Activated T-cell treated with anti-CD3 and anti-CD28 coated beads, Interleukin-2, amount 50 U/mL, for 72 hours (primary cell): ENCODE measurements at places on chromosomes 1 and 21.

DNA sequence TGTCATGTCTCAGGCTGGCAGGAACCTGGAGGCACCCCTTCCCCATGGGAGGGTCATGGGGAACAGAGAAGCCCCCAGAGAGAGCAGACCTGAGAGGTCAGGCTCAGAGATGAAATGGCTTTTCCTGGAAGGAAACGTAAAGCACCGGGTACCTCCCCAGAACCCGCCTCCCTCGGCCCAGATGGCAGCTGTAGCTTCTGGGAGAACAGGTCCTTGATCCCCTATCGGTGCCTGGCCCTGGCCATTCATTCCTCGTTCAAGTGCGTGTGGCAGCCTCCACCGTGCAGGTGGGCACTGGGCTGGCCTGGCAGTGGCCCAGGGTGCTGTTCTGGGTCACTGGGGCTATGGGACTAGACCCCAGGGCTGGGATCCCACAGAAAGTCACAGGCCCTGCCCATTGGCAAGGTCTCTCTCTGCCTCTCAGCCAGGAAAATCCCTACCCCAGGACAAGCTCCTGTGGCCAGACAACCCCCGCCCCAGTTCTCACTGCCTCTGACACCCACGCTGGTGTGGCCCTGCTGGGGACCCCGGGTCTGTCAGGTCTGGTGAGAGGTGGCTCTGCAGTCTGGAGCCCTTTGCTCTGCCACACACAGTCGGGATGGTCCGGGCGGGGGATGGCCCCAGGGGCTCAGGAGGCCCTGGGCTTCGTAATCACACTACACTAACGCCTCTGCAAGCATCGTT is 183.2 kb upstream of the VAMP3 start:
- DNase-seq = no peak

GRCh38 chr1:77697441-77697840 is 15.0 kb upstream of the ZZZ3 start:
- no peak for DNase-seq

DNA sequence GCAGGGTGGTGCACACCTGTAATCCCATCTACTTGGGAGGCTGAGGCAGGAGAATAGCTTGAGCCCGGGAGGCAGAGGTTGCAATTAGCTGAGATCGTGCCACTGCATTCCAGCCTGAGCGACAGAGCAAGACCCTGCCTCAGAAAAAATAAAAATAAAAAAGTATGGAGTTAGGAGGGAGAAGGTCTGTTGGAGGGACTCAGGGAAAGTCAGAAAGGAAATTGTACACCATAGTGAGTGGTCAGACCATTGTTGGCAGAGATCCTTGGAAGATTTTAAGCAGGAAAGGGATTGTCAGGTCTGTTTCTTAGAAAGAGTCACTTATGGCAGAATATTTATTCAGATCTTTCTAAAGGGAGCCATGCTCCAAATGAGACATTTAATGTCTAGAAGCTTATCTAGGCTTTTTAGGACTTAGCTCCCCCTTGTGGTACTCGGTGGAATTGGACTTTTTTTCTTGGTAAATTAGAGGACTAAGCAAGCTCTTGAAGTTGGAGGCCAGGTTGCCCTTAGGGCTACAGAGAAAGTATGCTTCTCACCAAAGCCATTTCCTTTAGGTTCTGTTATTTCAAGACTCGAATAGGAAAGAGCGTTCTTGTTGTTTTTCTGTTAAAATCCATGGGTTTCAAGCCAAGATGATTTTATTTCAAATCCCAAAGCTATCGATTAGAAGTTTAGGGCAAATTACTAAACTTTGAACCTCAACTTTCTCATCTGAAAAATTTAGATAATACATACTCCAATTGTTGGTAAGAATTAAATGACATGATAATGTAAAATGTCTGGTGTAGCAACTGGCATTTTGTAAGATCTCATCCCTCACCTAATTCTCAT is 16.5 kb downstream of the MIA3 start:
- DNase-seq = peak; percentile 82

DNA sequence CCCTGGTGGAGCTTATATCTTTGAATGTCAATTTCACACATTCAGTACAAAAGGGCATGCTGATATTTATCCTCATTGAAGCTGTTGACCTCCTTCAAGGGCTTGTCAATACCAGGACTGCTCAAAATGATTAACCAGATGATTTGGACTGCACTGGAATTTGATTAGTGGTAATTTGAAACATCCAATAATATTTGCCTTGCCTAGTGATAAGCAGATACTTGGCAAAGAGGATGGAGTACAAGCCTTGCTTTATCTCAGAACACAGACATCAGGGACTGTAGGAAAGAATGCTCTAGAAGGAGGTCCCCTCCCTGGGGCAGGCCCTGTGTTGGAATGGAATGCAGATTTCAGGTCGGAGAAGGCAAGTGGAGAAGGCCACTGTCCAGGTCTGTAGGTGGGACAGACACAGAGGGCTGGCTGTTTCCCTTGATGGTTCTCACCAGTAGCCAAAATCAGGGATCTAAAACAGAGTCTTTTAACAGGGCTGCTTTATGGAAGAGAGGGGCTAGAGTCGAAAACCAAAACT is 64.8 kb upstream of the ZNF648 start:
- no peak for DNase-seq

- peak; percentile 18 for DNase-seq
Observed at GRCh38 chr1:12230549-12231275, 882 bp downstream of the VPS13D start.

DNA sequence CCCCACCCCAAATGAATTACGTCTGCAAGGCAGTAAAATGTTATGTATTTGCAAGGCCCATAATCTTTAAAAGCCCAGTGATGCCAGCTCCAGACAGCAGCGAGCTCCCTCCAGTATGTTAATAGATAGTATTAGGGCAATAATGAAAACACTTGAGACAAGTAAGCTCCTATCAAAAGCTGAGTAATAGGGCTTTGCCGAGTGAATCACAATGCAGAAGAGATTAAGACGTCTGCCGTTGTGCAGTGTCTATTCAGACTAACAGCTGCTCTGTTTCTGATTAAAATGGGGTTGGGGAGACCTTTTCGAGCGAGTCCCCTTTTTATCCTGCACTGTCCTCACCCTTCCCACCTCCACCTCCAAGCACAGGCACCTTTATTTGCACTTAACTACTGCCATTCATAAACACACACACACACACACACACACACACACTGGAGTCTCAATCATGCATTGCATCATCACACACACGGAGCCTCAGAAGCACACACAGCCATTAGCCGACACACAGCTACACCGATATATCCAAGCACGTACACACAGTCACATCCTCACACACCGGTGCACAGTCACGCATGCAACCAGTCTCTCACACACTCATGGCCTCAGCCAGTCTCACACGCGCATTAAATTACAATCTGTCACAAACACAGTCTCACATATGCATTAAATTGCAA is 46.0 kb upstream of the FOXO6 start:
- no peak for DNase-seq

- DNase-seq = no peak
Observed at GRCh38 chr1:61220536-61220935, 138.2 kb downstream of the NFIA start.

- DNase-seq = no peak
Observed at GRCh38 chr1:220889333-220889732, 10.1 kb downstream of the HLX start.

GRCh38 chr1:47002211-47002610 is 21.3 kb upstream of the CYP4X1 start:
- no peak for DNase-seq

DNA sequence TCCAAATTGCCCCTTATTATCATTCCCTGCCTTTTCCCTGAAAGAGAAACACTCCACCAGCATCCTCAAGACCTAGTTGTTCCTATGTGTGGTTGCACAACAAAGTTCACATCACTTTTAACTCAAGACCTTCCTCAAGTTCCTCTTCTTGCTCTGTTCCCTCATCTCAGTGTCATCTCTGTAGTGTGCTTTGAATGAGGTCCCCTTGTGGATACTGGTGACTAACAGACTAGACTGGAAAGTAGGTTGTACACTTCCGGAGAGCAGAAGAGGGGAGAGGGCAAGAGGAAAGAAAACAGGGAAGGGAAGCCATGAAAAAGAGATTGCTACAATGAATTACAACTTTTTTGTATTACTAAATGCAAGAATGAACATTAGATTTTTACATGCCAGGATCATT is 853.8 kb downstream of the USP25 start:
- DNase-seq = no peak

- no peak for DNase-seq
Observed at GRCh38 chr21:44090325-44090724, 16.9 kb upstream of the PWP2 start.

DNA sequence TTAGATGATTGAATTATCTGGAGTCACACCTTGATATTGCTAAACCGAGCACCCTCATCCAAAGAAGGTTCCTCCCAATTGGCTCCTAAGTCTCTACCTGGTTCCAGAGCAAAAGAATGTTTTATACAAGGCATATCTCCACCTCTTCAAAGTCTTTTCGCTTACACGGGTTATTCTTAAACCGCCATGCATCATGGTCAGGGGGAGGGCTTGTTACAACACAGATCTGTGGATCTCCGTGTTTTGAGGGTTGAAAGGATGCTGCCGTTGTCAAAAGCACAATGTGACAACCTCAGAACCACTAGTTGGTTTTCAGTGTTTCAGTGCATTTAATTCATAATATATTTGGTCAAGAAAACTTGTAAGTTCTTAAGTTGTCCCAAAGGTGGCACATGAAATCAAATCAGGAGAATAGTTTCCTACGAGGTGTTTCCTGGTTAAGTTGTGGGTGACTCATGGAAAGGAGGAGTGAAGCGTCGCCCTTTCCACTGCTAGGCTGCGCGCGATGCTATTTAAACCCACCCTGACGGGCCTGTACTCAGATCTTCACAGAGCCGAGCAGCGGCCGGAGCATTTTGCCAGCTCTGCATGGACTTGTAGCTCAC is 1531.6 kb upstream of the TPTE start:
- no peak for DNase-seq

GRCh38 chr1:101088431-101088830 is 62.8 kb upstream of the DPH5 start:
- DNase-seq = no peak

DNA sequence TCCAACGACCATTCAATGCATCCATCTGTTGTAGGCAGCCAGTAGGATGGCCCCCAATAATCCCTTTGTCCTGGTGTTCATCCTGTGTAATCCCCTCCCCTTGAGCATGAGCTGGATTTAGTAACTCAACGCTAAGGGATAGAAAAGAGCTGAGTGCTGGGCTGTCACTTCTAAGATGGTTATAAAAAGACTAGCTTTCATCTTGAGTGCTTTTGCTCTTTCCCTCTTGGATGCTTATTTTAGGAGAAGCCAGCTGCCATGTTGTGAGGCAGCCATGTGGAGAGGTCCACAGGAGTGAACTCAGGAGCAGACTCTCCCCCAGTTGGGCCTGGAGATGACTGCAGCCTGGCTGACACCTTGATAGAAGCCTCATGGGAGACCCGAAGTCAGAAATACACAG is 401.5 kb downstream of the VAV3 start:
- DNase-seq = no peak

GRCh38 chr1:1959840-1960479 is 40.9 kb upstream of the TMEM52 start:
- peak; percentile 84 for DNase-seq

DNA sequence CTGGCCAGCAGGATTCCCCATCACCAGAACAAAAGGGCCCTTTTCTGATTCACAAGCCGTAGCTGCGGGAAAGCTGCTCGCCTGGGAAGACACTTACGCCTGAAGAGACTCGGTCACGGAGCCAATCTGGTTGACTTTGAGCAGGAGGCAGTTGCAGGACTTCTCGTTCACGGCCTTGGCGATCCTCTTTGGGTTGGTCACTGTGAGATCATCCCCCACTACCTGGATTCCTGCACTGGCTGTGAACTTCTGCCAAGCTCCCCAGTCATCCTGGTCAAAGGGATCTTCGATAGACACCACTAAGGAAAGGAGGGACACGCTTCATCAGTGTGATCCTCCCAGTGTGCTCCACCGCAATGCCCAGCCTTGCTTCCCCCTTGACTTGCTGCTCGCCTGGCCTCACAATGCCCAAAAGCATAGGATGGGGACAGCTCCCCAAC is 14.7 kb downstream of the ENO1 start:
- DNase-seq = no peak

- no peak for DNase-seq
Observed at GRCh38 chr1:231021540-231022031, 18.5 kb downstream of the FAM89A start.

- DNase-seq = no peak
Observed at GRCh38 chr1:233066087-233066486, 115.7 kb downstream of the NTPCR start.

DNA sequence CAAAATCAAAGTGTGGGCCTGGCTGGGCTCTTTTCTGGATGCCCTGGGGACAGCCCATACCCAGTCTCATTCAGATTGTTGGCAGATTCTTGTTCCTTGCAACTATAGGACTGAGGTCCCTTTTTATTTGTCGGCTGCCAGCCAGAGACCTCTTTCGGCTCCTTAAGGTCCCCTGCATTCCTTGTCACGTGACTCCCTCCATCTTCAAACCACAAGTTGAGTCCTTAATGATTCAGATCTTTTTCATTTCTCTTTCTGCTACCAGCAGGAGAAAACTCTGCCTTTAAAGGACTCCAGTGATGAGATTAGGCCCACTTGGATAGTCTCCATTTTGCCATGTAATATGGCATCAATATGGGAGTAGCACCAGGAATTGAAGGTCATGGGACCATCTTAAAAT is 48.6 kb downstream of the PATJ start:
- DNase-seq = no peak

DNA sequence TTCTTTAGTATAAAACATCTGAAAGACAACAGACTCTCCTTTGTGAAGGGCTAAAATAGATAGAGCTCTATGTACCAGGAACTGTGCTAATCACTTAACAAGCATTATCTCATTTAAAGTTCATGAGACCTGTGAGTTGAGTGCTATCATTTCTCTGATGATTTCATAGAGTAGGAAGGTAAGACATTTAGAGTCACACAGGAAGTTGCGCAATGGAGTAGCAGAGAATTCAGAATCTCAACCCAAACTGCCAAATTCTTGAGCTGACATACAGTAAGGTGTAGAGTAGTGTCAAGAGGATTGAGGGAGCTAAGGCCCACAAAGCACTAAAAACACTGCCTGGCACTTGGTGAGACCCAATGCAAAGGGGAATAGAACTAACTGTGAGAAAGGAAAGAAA is 384.3 kb downstream of the NTNG1 start:
- no peak for DNase-seq
